ENCODE measurements at places on chromosomes 12 and 14. TPM values are rescaled to one million over a fixed set of nuclear protein-coding genes. Genes with fewer than 3 reads are reported as not detected.

SDR9C7 gene
- total RNA-seq, result not detected

DNA sequence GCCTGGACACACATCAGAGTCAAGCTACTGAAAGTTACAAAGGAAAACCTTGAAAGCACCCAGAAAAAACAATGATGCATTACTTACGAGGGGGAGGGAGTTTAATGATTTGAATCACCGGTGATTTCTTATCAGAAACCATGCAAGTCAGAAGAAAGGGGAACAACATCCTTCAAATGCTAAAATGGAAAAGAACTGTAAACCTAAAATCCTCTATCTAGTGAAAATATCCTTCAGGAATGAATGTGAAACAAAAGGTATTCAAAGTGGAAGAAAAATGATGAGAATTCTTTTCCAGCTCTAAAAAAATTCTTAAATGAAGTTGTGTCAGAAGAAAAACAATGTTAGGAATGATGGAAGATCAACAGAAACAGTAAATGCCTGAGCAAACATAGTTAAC is 16.8 kb downstream of the SCAF11 start:
- no peak for DNase-seq

KRT75 gene
- not detected for total RNA-seq

DNA sequence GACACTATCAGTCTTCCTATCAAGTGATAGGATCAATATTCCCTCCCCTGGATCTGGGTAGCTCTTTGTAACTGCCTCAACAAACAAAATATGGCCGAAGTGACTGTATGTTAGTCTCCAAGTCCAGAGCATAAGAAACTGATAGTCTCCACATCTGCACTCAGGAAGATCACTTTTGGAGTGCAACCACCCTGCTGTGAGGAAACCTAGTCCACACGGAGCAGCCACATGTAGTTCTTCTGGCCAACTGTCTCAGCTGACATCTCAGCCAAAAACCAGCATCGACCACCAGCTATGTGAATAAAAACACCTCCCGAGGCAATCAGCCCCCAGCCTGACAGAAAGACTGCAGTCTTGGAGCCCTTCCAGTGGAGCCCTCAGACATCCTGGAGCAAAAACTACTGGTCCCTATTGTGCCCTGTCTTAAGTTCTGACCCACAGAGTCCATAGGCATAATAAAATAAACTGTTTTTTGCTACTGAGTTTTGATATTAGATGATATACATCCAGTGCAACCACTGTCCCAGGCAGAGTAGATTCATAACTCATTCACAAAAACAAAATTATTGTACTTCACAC is 143.8 kb downstream of the MED13L start:
- no peak for DNase-seq

SLC6A15 gene
- 0.14 TPM for total RNA-seq

- DNase-seq, result no peak
Observed at GRCh38 chr12:43287706-43288383, 264.2 kb downstream of the ADAMTS20 start.

DNA sequence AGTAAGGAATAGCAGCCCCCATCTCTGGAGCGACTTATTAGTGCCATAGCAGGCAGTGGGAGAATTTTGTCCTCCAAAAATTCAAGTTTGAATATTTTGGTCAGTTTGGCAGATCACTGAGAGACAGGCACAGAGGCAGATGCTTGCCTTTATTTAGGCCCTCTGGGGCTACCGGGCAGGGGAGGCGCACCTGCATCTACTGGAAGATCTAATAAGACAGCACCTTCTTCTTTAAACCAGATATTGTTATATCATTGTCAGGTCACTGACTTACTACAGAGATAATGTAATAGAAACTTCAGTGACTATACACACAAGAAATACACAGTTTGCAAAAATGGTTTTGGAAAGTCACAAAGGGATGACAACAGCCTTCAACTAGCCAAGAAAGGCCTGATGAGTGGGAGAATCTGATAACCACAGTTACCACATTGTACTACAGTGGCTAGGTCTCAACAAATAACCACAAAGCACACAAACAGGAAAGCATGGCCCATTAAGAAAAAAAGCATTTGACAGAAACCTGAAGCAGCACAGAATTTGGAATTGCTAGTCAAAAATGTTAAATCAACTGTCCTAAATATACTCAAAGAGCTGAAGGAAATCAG is 56.8 kb downstream of the CDK17 start:
- no peak for DNase-seq

GALNT16 gene
- total RNA-seq, result 0.50 TPM

GRCh38 chr14:56057767-56058166 is 60.4 kb upstream of the PELI2 start:
- no peak for DNase-seq

DNA sequence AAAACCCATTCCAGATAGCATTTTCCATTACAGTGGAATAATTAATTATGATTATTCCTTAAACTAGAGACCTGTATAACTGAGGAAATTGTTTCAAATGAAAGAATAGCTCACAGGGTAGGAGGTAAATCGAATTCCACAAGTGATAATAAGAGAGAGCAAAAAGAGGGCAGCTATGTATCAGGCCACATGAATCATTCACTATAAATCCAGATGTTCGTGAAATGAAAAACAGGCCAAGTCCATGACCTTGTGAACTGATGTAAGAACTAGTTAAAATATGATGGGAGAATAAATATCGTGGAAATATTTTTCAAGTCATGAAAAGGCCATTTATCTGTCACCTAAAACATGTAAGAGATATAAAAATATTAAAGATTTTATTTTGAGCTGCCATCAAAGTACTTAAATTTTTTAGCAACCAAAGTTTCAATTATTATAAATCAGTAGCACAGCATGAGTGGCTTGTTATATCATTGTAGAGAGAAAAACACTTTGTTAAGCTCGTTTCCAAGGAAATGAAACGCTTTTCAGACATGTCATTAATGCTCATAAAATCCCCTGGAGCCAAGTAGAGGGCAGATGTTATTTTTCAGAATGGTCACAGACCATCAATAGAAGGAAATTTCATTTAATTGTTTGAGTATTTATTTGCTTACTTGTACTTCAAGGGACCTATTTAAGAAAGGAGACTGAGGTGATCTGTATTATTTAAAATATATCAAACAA is 120.6 kb upstream of the CDKN3 start:
- DNase-seq, result no peak

OLR1 gene
- total RNA-seq, result not detected

DNA sequence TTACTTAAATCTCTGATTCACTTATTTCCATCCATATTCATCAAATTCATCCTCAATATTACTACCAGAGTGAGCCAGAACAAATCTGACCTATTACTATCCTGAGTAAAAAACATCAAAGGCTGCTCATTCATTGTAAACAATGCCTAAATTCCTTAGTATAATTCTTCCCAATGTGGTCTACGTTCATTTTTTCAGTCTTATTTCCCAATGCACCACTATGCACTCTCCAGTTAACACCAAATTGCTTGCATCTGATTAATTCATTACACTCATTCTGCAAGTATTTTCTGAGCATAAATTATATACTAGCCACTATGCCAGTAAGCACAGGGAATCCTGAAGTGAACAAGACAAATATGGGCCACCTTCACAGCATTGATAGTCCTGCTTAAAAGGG is 110.0 kb downstream of the EPS8 start:
- DNase-seq, result no peak

DNA sequence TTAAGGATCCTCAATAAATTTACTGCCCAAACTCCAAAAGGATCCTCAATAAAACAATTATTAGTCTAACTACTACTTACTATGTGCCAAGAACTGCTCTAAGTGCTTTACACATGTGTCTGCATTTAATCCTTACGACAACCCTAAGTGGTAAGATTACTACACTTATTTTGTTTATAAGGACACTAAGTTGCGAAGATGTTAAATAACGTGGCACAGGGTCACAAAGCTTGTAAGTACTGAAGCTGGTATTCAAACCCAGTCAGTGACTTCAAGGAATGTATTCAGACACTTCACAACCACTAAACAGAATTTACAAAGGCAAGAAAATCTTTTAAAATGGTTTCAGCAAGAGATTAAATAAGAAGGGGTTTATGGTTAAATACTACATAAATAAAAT is 13.0 kb downstream of the FERMT2 start:
- DNase-seq, result no peak

- no peak for DNase-seq
Observed at GRCh38 chr14:92798811-92799210, 4.7 kb downstream of the GOLGA5 start.

GRCh38 chr14:93002851-93003298 is 79.9 kb downstream of the CHGA start:
- no peak for DNase-seq

PLEKHD1 gene
- total RNA-seq, result 0.04 TPM

DNA sequence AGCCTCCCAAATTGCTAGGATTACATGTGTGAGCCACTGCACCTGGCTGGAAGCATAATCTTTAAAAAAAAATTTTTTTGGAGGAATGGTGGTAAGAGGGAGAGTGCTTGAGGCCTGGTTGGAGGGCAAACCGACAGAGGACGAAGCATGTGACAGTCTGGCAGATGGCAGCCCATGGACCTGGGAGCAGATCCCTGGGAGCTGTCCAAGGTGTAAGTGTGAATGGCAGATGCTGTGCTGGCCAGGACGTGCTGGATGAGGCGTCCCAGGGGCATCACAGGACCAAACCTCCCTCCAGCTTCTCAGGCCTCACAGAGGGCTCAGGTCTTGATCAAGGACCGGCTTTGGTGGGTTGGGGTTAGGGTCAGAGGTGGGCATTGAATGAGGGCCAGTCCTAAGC is 128.4 kb upstream of the NCOR2 start:
- DNase-seq, result no peak

RNU7-1 gene
- not detected for total RNA-seq

DNA sequence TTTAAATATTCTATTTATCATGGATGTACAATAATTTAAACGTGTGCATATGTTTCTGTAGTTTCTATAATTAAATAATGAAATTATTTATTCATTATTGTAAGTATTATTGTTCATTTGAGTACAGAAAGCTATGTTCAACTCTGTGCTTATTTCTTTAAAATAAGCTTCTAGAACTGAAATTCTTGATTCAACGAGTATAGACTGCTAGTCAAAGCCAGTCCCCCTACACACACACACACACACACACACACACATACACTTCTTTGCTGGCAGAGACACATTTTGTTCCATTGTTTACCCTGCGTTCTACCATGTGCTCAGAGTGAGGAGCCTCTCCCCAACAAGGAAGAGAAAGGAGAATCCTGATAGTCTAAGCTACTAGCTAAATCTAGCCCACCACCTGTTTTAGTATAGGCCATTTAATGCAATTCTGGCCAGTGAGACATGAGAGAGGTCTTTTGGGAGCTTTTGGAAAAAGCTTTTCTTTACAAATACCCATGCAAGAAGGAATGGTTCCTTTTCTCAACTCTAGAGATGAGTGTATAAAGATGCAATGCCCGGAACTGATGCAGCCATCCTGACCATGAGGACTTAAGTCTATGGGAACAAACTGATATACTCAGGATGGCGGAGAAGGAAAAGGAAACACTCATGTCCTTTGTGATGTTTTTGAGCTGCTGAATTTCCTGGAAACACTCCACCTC is 161.4 kb downstream of the NDUFA12 start:
- no peak for DNase-seq

- no peak for DNase-seq
Observed at GRCh38 chr14:98924046-98924445, 348.0 kb downstream of the BCL11B start.

DNA sequence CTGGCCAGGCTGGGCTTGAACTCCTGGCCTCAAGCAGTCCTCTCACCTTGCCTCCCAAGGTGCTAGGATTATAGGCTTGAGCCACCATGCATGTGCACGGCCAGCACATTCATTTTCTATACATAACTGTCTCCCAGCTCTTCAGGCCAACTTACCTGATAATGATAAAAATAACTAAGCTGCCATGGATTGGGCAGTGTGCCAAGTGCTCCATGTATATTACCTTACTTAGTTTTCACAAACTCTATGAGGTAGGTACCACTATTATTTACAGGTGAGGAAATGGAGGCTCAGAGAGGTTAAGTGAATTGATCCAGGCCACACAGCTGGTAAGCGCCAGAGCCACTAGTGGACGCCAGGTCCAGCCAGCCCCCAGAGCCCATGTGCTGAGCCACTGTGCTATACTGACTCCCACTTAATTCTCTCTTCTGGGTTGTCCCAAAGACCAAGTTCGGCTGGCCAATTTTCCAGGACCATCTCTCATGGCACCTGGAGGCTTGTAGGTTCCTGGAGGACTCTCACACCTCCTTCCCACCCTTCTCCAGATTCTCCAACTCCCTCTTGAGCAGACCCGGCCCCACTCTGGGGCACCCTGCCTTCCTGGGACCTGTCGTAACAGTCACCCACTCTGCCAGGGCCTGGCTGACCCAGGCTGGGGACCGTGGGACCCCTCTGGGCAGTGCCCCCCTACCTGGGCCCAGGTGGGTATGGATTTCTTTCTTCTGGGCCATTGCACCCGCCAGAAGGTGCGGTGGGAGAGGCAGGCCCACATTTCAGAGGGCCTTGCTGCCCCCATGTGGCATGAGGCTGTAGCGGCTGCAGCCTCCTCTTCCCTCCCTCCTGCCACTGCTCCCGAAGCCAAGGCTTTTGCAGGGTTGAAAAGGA is 30.2 kb upstream of the CIPC start:
- peak; percentile 59 for DNase-seq

GRCh38 chr12:104694711-104695110 is 238.0 kb downstream of the CHST11 start:
- no peak for DNase-seq

HOXC4 gene
- total RNA-seq, result 1.0 TPM

DNA sequence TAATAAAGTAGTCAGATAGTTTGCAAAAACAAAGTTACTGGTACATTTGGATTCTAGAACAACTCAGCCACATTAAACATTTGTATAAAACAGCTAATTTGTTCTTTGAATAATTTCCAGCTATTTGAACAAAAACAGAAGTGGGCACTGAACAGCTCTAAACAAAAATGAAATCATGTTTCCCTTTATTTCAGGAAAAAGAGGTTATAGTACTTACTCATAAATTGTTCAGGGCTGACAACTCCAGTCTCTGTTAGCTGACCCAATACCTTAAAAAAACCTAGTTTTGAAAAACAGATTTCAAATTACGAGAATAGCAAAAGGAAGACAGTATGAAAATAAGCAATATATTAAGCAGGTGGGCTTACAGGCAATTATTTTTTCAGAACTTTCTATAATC is 8.2 kb downstream of the GNPNAT1 start:
- DNase-seq, result no peak

GRCh38 chr14:77103951-77104350 is 5.9 kb downstream of the CIPC start:
- DNase-seq, result no peak

PLEKHH1 gene
- total RNA-seq, result 3.3 TPM

GRCh38 chr12:1369938-1370500 is 224.4 kb downstream of the FBXL14 start:
- DNase-seq, result no peak

- no peak for DNase-seq
Observed at GRCh38 chr14:95317817-95318343, 1.8 kb downstream of the CLMN start.

RNASE4 gene
- 0.68 TPM for total RNA-seq

DNA sequence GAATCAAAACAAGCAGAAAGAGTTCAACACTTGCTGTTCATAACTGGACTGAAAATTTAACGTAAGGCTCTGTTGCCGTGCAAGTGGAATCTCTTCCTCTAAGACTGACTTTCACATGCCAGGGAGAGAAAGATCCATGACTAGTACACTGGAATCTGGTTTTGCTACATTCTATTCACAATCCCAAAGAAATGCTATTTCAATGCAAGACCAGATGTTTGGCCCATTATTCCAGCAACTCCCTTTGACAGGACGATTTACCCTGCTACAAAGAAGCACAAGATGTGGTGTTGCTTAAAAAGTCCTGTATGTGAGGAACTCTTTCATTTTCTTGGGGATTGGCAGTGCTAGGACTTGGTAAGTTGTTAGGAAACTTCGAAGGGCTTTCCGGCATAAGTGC is 17.4 kb downstream of the RFC5 start:
- no peak for DNase-seq

SPTB gene
- 0.31 TPM for total RNA-seq

CACNA2D4 gene
- 4.0 TPM for total RNA-seq
